ENCODE measurements at places on chromosomes 6 and 20.

GRCh38 chr6:124961777-124962638 lies at the start of gene RNF217:
Gene RNF217, plus strand, starts transcription at chr6:124962437. Its CDS starts 108 bp downstream, at chr6:124962545.
- peak; percentile 90 for DNase-seq

- DNase-seq = no peak
Measured at GRCh38 chr20:48831718-48832404, 4.1 kb upstream of the PREX1 start.

DNA sequence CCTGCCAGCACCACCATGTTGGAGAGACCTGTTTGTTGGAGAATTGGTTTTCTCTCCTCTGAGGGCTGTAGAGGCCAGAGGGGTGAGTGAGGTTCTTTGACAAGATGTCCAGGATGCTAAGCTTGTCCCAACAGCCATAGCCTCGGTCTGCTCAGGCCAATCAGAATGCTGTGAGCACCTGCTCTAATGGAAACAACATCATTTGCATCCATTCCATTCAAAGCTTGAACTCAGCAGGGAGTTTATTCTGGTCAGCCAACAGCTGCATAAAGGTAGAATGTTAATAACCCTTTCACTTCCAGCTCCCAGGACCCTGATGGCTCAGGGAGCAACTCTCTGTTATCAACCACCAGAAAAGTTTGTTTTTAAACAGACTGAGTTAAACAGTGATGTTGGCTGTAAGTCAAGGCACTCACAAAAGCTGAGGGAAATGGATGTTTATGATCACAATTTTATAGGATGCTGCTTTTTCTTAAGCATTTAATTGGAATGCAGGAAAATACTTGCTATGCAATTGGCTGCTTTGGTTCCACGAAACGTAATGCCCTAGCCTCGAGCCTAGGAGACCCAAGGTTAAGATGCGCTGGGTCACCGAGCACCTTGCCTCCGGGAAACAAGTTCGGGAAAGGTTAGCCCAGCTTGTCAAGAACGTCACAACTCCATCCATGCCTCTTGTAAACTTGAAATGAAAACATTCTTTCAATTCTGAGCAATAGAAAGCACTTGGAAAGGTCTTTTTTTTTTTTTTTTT lies 155.2 kb downstream of the NFATC2 start:
- peak; percentile 54 for DNase-seq

DNA sequence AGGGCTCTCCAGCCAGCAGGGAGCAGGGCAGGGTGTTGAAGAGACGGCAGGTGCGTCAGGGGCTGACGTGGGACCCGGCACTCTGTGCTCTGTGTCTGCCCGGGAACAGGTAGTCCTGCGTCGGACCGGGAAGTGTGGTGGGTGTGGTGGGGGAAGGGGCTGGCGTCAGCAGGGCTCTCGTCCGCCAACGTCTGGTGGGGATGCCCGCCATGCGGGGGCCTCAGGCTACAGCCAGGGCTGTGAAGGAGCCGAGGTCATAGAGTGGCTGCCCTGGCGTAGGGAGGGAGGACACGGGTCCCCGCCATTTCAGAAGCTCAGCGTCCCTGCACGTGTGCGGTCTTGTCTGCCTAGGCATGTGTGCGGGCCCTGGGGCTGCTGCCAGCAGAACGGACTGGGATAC lies 25.3 kb downstream of the DNAJC5 start:
- DNase-seq = no peak

GRCh38 chr6:54694928-54695532 lies 151.5 kb upstream of the FAM83B start:
- DNase-seq = no peak

DNA sequence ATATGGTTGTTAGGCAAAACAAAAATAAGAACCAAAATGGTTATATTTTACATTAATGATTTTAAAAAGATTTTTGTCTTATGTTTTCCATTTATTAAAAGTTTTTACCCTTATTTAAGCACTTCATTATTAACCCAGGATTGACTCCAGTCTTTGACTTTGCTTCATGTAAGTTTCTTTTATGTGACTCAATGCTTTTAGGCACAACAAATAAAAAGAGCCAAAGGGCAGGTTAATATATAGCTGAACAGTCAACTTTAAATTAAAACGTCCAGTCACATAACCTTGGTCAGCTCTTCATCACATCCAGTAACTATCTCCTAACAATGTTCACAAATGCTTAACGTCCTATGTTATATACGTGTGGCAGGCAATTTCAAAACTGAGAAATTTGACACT lies 32.7 kb downstream of the COL21A1 start:
- no peak for DNase-seq

DNA sequence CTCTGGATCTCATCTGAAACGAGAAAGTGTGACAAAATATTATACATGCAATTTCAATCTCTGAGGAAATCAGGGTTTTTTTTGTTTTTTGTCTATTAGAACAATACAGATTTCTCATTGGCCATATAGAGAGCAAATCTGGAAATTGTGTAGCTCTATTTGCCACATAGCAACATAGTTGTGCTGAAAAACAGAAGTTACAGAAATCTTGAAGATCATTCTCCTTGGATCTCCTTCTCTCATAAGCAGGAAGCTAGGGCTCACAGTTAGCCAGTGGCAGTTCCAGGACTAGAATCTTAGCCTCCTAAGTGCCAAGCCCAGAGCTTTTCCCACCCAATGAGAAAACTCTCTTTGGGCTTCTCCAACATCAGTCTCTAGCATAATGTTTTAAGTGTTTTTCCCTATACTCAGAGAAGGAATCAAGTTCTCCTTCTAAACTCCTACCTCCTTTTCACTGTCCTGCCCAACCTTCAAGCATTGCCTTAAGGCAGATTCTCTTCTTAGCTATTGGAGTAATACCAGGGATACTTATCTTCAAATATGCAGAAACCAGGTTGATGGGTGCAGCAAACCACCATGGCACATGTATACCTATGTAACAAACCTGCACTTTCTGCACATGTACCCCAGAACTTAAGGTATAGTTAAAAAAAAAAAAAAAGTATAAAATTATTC lies 211.6 kb downstream of the ALDH8A1 start:
- DNase-seq = no peak

DNA sequence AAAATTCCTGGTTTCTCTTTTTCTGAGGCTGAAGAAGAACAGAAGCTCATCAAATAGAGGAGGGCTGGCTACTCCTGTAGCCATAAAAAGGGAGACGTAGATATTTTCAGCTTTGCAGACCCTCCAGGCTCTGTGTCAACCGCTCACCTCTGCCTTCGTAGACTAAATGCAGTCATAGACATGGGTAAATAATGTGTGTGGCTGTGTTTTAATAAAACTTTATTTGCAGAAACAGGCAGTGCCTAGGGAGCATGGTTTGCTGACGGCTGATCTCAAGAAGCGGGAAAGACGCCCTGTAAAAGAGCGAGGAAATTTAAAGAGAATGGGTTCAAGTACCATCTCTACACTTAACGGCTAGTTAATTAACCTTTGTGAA lies 171.8 kb downstream of the BCAS1 start:
- DNase-seq = no peak

- DNase-seq = no peak
Measured at GRCh38 chr6:150713931-150714330, 114.2 kb downstream of the PLEKHG1 start.

GRCh38 chr20:3784863-3785239 lies 1.7 kb downstream of the CENPB start:
- DNase-seq = no peak

- no peak for DNase-seq
Measured at GRCh38 chr20:64056889-64057627, 5.9 kb upstream of the TCEA2 start.

DNA sequence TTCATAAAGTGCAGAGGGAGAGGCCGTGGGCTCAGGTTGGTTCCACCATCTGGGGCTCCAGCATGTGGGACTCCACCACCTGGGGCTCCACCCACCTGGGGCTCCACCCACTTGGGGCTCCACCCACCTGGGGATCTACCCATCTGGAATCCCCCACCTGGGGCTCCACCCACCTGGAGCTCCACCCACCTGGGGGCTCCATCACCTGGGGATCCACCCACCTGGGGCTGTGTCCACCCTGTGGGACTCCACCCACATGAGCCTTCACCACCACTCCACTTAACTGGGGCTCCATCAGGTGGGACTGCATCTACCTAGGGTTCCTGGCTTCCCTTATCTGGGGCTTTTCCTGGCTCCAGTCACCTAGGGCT lies 226.0 kb upstream of the CDYL start:
- no peak for DNase-seq

GRCh38 chr20:12049125-12049524 lies 131.4 kb downstream of the BTBD3 start:
- no peak for DNase-seq

DNA sequence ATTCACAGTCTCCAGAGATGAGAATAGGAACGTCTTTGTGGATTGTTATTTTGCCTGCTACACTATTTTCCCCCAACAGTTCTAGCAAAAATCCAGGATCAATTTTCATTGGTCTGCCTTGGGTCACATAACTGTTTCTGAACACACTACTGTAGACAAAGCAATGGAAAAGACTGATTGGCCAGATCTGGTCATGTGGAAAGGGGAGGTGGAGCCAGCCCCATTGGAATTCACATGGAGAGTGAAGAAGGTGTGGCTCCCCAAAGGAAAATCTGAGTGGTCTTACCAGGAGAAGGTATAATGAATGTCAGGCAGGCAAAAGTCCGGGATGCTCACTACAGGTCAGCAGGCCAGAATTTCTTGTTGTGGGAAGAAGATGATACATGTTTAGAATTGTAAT lies 9.5 kb upstream of the TP53RK start:
- no peak for DNase-seq

DNA sequence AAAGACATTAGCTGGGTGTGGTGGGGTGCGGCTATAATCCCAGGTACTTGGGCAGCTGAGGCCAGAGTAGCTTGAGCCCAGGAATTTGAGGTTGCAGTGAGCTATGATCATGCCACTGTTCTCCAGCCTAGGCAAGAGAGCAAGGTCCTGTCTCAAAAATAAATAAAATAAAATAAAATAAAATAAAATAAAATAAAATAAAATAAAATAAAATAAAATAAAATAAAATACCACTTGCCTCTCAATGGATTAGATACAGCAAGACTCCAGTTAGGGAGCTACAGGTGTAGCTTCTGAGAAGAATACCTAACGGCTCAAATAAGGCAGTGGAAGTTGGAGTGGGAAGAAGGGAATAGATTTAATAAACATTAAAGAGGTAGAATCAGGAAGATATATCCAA lies 13.7 kb upstream of the PAK5 start:
- DNase-seq = no peak

GRCh38 chr6:48136856-48137255 lies 25.9 kb upstream of the PTCHD4 start:
- no peak for DNase-seq

DNA sequence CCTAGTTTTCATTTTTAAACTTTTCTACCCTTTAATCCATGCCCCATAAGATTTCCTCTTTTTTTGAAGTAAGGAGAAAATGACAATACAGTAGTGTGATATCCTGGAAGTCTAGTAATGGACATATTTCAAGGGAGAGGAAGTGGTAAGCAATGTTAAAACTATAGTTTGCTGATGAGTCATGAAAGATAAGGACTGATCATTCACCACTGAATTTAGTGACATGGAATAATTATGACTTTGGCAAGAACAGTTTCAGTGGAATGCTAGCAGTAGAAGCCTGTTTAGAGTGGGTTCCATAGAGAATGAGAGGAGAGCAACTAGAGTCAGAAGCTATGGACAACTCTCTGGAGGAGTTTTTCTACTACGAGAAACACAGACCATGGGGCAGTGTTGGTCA lies 24.9 kb upstream of the SLC2A12 start:
- no peak for DNase-seq

GRCh38 chr20:21258411-21258810 lies 44.7 kb upstream of the XRN2 start:
- DNase-seq = no peak

- no peak for DNase-seq
Measured at GRCh38 chr6:112330071-112330878, 16.9 kb upstream of the RFPL4B start.

DNA sequence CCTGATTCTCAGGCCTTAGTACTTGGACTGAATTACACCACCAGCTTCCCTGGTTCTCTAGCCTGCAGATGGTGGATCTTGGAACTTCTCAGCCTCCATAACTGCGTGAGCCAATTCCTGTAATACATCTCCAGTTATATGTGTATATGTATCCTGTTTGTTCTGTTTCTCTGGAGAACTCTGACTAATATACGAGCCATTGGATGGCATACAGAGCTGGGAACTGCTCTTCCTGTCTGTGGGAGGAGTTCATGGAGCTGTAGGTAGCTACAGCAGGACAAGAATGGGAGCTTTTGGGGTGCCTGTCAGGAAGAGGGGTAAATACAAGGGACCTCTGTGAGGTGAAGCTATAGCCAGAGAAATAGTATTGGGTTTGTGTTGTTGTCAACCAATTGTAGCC lies 41.2 kb downstream of the TMEM14A start:
- DNase-seq = no peak

DNA sequence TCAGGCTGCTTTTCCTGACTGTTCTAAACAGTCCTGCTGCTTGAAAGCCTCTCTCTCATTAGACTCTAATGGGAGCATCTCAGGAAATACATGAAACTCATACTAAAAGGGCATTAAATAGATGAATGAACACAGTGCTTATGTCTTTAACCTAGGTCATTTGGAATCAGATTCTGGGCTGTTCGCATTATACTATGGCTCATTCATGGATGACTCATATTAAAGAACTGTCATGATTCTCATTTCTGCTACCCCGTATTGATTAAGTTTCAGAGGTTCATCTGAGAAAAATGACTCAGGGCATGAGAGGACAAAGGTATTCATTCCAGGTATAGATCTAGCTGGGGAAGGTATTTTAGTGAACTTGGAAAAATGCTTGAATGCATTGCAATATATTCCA lies 335.5 kb downstream of the GJA1 start:
- DNase-seq = no peak

- DNase-seq = no peak
Measured at GRCh38 chr6:50995036-50995435, 176.4 kb downstream of the TFAP2B start.

GRCh38 chr20:62391165-62392076 lies 4.5 kb downstream of the RPS21 start:
- DNase-seq = no peak

- DNase-seq = peak; percentile 91
Measured at GRCh38 chr6:13012977-13013680, 296.6 kb downstream of the PHACTR1 start.

DNA sequence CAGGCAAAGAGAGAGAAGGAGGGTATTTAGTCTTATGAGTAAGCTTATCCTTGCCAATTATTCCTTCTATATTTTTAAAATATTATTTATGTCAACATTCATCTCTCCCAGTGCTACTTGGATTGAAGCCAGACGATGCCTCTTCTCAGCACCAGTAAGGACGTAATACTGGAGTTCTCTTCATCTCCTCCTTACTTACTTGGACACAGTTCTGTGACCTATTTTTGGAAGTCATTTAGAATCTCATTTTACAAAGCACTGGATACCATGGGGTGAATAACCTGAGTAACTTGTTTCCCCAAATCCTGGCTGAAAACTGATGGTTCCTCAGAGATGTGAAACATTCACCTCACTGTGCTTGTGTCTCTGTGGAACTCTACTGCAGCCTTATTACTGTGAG lies 137.4 kb upstream of the LAMP5 start:
- no peak for DNase-seq

GRCh38 chr6:139540276-139540675 lies 165.8 kb upstream of the CITED2 start:
- no peak for DNase-seq
